ENCODE measurements at places on chromosomes 1 and 21.
A peak's percentile ranks its signal among the peaks of the same experiment; 100 is the strongest.

DNA sequence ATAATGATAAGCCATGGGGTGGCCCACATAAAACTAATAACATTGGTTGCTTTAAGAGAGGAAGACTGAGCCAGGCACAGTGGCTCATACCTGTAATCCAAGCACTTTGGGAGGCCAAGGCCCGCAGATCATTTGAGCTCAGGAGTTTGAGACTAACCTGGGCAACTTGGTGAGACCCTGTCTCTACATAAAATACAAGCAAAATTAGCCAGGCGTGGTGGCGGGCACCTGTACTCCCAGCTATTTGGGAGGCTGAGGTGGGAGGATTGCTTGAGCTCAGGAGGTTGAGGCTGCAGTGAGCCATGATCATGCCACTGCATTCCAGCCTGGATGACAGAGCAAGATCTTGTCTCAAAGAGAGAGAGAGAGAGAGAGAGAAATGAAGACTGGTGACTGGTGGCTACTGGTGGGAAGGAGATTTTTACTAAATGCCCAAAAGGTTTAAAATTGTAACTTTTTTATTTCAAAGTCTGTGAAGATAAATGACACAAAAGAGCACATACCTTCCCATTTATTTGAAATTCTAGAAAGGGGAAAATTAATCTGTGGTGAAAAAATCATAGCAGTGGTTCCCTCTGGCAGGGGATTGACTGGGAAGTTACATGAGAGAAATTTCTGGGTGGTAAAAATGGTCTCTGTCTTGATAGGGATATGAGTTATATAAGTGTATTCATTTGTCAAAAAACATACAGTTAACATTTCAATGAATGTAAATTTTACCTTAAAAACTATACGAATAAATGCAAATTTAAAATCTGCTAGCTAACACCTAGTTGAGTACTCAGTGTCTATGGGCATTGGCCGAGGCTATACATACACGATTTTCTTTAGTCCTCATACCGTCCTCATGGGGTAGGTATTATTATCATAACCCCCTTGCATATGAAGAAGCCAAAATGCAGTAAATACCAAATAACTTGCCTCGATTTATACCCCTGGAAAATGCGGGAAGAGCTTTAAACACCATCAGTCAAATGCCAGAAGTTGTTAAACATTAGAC, 2.2 kb upstream of the NBPF1 start:
- peak; percentile 60 for DNase-seq

- no peak for DNase-seq
These were observed 156.8 kb downstream of the FOXD2 start for GRCh38 chr1:47594627-47595026.

DNA sequence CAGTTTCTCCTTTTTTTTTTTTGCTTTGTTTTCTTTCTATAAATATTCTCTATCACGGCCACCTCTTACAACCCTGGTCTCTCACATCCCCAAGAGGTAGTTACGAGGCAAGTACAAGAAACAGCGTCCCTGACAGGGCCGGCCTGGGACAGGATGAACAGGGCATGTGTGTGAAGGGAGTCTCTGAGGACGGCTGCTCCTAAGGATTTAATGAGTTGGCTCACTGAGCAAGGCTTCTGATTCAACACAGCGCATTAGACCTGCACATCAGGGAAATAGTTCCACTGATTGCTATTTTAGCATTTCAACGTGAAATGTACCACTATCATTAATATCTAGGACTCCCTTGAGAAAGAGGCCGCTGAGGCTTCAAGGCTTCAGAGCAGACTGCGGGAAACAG, 54.0 kb downstream of the NTPCR start:
- DNase-seq: no peak

GRCh38 chr1:109425391-109426280, 612 bp downstream of the PSMA5 start:
- DNase-seq: no peak

DNA sequence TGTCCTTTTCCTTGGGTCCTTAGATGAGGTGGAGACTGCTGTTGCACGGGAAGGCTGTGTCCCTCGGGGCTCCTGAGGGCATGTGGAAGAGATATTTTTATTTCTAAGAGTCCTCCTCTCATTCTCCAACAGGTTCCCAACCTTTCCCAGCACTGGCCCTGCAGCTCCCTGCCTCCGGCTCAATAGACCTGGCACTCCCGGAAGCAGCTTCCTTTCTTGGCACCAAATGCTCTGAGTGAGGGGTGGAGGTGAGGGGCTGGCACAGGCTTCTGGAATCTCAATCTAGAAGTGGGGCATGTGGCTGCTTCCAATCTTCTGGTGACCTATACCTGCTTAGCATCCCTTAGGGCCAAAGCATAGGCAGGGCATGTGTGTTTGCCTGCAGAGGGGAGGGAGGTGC, 4.5 kb downstream of the ETV3L start:
- no peak for DNase-seq

DNA sequence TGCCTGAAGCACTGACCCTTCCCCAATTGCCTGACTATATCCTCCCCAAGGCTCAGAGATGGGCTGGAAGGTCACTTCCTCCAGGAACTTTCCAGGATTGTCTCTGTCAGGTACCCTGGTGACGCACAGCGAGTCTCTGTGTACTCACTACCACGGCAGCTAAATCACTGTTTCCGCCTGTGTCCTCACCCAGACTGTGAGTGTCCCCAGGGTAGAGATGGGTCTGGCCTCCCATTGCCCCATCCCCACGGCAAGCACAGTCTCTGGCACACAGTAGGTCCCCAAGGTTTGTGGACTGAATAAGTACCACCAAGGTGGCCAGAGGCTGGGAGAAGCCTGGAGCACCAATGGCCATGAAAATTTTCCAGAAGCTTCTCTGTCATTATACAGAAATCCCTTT, 93.8 kb upstream of the RUNX3 start:
- DNase-seq: no peak

GRCh38 chr1:170273291-170274130, 127.8 kb downstream of the NTMT2 start:
- DNase-seq: no peak

DNA sequence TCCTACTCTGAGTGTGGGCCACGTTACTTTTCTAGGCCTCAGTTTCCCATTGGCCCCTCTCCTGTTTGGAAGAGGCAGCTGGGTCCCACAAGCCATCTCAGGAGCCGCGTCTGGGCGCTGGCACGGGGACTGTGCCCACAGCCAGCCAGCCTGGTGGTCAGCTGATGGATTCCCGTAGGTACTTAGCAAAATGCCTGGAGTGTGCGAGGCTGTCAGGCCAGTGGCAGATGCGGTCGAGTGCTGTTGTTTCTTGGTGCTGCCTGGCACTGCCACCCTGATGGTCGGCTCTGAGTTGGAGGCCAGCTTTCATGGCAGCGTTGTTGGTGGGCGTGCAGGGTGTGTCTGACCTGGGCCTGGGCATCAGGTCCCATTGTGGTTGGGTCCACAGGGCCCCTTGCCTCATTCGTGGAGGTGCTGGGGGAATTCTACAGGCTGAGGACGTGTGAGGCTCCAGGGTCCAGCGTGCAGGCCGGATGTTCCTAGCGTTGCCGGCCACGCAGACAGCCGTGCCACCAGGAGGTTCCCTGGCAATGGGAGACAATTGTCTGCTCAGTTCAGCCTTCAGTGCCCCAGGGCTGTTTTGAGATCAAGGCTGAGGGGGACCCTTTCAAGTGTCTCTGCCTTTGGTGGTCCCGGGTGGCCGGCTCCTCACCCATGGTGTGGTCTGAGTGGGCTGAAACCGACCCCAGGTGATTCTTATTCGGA, 20.9 kb downstream of the SKI start:
- no peak for DNase-seq

- DNase-seq: no peak
These were observed 953 bp upstream of the KPRP start for GRCh38 chr1:152756872-152757271.

DNA sequence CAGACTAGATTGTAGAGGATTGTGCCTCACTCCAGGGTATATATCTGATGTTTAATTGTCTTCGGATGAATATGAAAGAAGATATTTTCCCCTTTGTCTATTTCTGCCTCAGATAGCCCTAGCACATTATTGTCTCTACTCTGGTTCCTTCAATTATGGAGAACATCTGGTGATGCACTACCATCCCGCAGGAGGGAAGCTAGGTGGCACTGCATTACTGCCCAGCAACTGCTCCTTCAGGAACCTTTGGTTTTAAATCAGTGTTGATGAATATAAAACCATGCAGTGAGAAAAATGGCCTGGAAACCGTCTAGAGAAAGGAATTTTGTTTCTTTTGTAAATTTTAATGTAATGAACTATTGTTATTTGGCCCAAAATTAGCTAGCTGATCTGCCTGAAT, 68.5 kb downstream of the GPR88 start:
- DNase-seq: no peak

- DNase-seq: no peak
These were observed 24.8 kb upstream of the ZMYM4 start for GRCh38 chr1:35243691-35244090.

DNA sequence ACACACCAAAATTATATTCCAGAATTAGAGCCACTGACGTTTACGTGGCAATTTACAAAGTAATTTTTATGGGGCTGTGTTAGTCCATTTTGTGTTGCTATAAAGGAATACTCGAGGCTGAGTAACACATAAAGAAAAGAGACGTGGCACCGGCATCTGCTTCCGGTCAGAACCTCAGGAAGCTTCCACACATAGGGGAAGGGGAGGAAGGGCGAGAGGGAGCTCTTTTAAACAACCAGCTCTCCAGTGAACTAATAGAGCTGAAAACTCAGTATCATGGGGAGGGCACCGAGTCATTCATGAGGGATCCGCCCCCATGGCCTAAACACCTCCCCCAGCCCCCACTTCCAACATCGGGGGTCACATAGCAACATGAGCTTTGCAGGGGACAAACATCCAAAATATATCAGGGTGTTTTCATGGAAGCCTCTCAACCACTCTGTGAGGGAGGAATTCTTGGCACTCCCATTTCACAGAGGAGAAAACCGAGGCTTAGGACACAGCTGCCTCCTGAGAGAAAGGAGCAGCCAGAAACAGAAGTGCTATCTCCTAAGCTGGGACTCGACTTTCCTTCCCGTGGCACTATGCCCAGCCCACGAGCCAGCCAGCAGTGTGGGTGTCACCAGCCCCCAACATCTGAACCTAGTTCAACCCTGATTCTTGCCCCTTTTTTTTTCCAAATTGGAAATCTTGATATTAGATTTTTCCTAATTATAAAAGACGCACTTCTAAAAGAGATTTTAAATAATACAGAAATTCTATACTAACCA, 29.2 kb downstream of the MIS18A start:
- no peak for DNase-seq

- no peak for DNase-seq
These were observed 106.8 kb downstream of the ESRRG start for GRCh38 chr1:216616425-216616824.

- DNase-seq: no peak
These were observed 39.4 kb downstream of the OR10Z1 start for GRCh38 chr1:158644449-158644848.

GRCh38 chr21:28818663-28819278, 173.9 kb downstream of the LTN1 start:
- DNase-seq: no peak

DNA sequence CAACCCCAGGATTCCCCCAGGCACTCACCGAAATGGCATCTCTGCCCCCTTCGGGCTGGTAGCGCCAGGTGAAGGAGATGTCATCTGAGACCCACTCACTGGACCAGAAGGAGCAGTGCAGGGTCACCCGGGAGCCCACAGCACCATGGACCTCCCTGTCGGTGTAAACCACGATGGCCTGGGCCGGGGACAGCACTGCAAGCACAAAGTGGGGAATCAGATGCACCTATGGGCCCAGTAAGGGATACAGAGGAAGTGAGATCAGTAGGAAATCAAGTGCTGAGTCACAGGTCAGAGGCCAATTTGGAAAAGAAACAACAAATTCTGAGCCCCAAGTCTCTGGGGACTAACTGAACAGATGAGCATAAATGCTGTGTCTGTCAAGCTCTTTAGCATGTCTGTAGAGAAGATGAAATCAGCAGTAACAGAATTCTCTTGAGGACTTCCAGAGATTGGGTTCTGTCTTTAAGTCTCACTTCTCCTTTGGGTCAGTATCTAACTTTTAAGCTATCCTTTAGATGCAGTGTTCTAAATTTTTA, 2.5 kb downstream of the MPZ start:
- no peak for DNase-seq

GRCh38 chr1:115838431-115839028, 2.4 kb downstream of the NHLH2 start:
- DNase-seq: no peak

GRCh38 chr21:42073145-42074099, 2.3 kb downstream of the UMODL1 start:
- no peak for DNase-seq

DNA sequence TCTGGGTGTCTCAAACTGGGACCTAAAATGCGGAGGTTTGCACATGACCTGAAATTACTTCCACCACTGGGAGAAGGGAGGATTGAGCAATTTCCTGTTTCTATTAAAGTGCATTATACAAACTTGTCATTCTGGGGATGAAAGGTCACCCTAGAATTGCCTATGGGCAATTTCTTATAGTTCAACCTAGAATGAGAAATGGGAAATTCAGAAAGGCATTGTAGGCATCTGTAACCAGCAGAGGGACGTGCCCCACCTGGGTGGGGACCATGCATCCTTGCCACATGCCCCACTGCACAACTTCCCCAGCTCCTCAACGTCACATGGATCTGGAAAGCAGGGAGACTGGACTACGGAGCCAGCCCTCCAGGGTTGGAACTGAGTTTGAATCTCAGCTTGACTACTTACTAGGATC, 47.0 kb downstream of the MRPL39 start:
- DNase-seq: no peak

GRCh38 chr1:66503841-66504470, 30.0 kb upstream of the SGIP1 start:
- DNase-seq: no peak

- no peak for DNase-seq
These were observed 11.2 kb upstream of the GSTM4 start for GRCh38 chr1:109644670-109645069.

DNA sequence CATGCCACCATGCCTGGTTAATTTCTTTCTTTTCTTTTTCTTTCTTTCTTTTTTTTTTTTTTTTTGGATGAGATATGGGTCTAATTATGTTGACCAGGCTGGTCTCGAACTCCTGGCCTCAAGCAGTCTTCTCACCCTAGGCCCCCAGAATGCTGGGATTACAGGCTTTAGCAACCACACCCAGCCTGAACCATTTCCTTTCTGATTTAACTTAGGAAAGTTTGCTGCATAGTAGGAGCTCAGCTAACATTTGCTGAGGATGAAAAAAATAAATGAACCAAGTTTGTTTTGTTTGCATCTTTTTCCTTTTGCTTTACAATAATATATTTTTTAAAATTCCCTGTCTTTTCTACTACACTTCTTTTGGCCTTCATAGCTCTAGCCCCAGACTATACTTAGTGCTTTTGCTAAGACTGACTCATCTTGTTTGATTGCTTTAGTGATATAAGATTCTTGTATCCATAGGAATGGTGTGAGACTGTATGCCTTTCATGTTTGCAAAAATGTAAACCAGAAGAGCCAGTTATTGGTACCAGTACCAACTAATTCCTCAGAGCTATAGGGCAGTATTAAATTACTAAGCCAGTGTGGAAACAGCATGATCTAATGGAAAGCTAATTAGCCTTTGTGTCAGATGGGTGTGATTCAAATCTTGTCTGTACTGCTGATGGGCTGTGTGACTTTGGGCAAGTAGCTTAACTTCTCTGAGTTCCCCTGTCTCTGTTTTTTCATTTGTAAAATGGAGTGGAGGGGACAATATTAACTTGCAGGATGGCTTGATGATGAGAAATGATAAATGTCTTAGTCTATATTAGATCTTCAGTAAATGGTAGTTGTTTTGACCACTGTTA, 66.9 kb downstream of the NFIA start:
- no peak for DNase-seq

- DNase-seq: no peak
These were observed 21.1 kb downstream of the KNCN start for GRCh38 chr1:46530311-46530710.

- no peak for DNase-seq
These were observed 905.8 kb upstream of the ADGRL2 start for GRCh38 chr1:80894921-80895320.

GRCh38 chr1:182003953-182004586, 57.4 kb downstream of the ZNF648 start:
- DNase-seq: no peak
